AG10803 (cell line): ENCODE measurements at places on chromosomes 12 and 14.

DNA sequence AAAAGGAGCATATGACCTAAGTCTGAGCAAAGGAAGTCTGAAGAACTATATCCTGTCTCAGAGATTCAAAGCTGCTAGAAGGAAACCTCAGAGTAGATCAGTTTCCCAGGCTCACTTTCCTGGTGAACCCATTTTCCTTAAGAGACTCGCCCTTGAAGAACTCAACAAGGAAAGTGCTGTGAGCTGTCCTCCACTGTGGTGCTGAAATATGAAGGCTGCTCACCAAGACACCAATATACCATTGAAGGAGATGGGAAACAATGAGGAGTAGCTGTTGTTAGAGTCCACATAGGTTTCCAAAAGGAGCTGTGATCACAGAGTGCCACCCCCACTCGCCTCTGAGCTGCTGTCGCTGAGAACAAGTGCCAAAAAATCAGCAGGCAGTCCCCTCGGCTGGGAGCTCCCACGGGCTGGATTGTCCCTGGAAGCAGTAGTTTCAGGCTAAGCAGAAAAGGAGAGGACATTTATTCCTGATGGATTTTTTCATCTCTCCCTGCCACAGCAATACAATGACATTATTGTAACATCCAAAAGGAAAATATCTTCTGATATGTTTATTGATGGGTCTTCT, 282.1 kb downstream of the RPS29 start:
- DNase-seq, result peak; percentile 3

DNA sequence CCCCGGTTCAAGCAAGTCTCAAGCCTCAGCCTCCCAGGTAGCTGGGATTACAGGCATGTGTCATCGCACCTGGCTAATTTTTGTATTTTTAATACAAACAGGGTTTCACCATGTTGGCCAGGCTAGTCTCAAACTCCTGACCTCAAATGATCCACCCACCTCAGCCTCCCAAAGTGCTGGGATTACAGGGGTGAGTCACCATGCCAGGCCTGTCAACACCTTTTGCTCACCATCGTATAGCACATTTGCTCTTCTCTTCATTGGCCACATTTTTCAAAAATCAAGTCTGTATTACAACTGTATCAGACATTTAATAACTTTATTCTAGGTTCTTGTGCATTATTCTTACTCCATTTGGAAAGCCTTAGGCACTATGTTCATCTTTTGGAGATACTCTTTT, 50.3 kb downstream of the BCAT1 start:
- DNase-seq, result no peak

DNA sequence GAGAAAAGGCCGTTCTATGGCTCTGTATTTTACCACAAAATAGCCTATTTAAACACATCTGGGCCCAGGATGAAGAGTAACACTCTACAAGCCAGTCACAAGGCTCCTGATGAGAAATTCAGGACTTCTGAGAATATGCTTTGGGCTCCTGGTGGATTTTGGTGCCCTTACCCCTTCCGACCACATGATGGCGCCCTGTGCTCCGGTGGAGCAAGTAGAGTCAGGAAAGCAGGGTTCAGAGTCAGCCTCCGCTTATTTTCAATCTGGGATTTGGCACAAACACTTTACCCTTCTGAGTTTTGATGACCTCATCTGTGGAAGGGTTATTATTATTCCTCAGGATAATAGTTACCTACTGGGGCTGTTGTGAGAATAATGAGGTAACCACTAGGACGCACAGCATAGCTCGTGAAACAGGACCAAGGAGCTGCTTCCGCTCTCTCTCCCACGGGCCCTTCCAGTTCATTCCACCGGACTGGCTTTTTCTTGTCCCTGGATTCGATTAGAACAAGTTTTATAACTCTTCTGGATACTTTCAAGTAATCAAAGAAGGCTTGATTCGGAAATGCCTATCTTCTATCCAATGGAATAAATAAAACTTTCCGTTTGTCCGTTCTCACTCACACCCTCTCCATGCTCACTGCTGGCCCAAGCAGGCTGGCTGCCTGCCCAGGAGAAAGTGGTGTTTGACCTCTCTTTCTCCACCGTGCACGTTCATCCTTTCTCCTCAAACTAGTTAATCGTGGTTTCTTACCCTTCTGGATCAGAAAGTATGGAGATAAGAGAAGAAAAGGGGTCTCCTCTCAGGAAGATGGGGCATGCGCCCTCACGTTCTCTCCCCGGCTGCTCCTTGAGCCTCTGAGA, 104.6 kb downstream of the GALC start:
- DNase-seq, result no peak

- DNase-seq, result no peak
These were observed 51.4 kb downstream of the TMEM132C start for GRCh38 chr12:128318341-128318740.

DNA sequence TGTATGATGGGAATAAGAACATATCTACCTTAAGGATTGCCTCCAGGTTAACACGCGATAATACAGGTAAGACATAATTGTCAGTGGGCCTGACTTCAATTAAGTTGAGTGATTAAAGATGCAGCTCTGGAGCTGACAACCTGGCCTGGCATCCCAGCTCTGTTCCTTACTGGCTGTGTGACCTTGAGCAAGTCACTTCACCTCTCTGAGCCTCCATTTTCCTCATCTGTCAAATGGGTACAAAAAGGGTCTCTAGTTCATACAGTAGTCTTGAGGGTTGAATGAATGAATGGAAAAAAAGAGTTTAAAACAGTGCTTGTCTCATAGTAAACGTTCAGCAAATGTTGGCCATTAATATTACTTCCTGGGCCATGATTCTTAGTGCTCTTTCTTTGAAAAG, 213.9 kb downstream of the PHETA1 start:
- DNase-seq, result no peak

- no peak for DNase-seq
These were observed 128.2 kb downstream of the GRIP1 start for GRCh38 chr12:66550626-66551025.
